ENCODE measurements at places on chromosomes 7 and 10. TPM values are rescaled to one million over a fixed set of nuclear protein-coding genes. Genes with fewer than 3 reads are reported as not detected.
A peak's percentile ranks its signal among the peaks of the same experiment; 100 is the strongest.

The CDK14 gene
- total RNA-seq = 36.7 TPM

The ADAM12 gene
- total RNA-seq = 16.0 TPM

The ANKRD2 gene
- total RNA-seq = 27.6 TPM

The LGI1 gene
- 21.1 TPM for total RNA-seq

DNA sequence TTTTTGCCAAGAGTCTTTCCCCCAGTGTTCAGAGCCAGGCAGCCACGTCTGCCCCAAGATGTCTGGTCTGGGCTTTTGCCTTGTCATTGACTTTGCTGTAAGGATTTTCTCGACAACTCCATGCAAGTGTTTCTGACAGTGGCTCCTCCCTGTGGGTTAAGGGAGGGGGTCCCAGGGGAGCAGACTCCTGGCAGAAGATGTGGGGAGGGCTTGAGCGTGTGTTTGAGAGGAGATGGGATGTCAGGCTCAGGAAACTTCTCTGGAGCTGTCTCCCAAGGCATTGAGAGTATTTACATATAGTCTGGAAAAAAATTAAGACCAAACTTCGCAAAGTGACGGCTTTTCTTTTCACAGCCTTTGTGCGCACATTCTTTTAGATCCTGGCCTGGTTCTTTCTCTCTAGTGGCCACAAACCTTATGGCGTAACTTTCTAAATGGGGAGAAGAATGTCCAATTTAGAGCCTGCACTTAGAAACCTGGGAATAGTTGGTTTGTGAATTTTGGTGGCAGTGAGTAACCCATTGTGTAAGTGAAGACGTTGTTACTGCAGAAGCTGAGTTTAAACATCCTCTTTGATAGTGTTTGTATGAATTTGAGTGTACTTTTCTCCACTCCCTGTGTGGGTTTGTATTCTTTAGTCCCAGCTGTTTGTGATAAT is 201.5 kb downstream of the LRMDA start:
- no peak for DNase-seq
- no peaks in the 10 kb centered on the region for H3K36me3 ChIP-seq
- H3K27ac ChIP-seq = no peak overlapping the region
- H3K4me1 ChIP-seq = peaks cover 3% of the 10 kb centered on the region
- no peaks in the 10 kb centered on the region for H3K27me3 ChIP-seq

- H3K4me3 ChIP-seq = no peak overlapping the region
- no peaks in the 10 kb centered on the region for H3K27me3 ChIP-seq
- no peak for DNase-seq
- H3K36me3 ChIP-seq = peaks cover 29% of the 10 kb centered on the region
- no peak overlapping the region for H3K27ac ChIP-seq
Observed at GRCh38 chr10:103762916-103763315, 92.5 kb downstream of the SH3PXD2A start.

DNA sequence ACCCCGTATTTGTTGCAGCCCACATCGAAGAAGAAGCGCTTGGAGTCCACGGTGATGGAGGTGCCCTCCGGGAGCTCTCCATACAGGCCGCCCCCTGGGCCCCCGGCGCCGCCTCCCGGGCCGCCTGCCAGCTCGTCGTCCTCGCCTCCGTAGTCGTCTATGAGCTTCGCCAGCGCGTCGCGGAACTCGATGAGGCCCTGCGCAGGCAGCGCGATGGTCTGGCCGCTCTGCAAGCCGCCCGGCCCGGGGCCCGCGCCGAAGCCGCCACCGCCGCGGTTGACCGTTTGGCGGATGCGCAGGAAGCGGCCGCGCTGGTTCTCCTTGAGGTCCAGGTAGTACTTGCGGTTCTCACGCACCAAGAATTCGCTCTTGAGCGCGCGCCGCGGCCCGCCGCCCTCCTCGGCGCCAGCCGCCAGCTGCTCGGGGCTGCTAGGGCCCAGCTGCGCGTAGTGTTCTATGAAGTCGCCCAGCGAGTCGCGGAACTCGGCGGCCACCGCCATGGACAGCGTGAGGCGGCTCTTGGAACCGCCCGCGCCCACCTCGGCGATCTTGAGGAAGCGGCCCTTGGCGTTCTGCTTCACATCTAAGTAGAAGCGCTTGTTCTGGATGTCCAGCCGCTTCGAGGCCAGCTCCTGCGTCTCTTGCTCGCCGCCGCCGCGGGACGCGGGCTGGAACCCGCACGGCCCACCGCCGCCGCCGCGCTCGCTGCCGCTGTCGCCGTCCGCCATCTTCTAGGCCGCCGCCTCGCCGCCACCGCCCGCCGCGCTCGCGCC is 523 bp downstream of the PURB start:
- peak; percentile 81 for DNase-seq
- peak overlapping the region; percentile 63 for H3K4me3 ChIP-seq
- peaks cover 19% of the 10 kb centered on the region for H3K36me3 ChIP-seq
- no peaks in the 10 kb centered on the region for H3K27me3 ChIP-seq
